ENCODE measurements at places on chromosomes 7 and 10.

GRCh38 chr10:70169011-70169410, 1.3 kb downstream of the SAR1A start:
- DNase-seq: no peak

DNA sequence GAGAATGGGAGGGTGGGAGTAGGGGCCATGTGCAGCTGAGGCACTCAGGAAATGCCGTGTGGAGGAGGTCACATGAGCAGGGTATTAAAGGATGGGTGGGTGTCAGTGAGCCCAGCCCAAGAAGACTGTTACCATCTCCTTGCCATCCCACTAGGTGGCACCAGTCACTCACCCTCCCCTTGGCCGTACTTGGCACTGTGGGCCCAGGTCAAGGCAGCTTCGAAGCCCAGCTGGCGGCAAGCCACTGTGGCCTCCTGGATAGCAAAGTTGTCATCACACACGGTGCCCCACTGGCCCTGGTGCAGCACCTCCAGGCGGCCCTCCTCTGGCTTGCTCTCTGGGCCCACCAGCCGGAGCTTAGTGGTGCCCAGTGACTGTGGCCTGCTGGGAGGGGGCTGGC, 5.4 kb downstream of the LOXL4 start:
- DNase-seq: no peak

DNA sequence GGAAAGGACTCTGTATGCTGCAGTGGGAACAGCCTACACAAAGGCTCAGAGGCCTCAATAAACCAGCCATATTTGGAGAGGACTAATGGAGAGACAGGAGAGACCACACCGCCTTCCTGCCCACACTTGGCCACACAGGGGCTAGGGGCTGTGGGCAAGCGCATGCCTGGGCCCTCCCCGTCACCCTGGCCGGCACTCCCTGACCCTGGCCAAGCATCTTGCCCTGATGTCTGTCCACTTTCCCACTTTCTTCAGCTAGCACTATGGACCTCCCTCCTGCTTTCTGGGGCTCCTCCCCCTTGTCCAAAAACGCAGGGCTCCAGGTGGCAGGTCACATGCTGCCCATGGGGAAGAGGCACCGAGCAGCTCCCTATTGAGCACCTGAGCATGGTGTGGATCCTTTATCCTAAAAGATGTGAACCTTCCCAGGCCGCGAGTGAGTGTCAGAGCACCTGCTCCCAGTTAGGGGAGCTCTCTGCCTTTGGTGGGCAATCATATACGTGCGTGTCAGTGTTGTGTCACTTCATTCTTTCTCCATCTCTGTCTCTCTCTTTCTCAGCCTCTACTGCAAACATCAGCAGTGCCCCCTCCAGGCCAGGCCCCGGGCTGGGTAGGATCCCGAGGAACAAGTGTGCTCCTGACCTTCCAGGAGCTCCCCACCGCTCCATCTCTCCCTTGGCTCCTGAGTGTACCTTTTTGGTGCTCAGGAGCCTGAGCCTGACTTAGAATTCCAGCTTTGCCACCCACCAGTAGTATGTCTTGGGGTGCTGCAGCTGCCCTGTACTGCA, 74.0 kb downstream of the ZMIZ1 start:
- DNase-seq: no peak

DNA sequence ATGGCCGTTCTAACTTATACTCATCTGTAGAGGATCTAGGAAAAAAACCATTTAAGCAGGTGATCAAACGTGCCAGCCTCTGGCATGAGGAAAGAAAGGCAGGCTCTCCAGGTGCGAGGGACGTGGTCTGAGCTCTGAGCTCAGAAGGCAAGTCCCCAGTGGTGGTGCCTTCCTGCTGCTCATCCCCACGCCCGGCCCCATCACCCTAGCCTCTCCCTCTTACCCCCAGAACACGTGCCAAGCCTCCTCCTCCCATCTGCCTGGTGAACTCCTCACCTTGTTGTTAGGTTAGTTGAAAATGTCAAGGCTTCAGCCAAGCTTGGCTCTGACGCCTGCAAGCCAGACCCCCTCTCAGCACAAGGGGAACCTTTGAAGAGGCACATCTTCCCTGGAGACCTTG, 571.2 kb upstream of the MKI67 start:
- DNase-seq: no peak
